Fibroblast of the aortic adventitia (primary cell): ENCODE measurements at places on chromosomes 1 and 21. TPM values are rescaled to one million over a fixed set of nuclear protein-coding genes. Genes with fewer than 3 reads are reported as not detected.

DNA sequence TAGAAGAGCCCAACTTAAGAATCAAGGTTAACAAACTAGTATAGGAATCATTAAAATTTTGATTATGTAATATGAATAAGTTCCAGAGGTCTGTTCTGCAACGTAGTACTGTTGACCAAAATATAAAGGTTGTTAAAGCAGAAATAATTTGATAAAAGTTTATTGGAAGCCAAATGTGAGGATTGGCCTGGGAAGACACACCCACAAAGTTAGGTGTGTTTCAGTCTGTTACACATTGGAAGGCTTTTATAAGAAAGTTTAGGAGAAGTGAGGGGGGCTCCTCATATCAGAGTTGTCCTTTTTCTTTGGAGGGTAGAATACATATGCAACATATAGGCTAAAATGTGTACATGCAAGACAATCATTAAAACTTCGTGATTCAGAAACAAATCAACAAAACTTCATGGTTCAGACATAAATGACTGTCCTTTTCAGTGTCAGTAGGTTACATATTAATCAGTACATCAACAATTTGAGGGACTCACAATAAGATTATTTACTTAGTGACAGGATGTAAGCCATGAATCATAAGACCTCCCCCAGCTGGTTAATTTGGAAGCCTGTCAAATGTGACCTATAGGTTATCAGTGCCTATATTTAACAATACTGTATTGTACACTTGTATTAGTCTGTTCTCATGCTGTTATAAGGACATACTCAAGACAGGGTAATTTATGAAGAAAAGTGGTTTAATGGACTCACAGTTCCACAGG is 245.0 kb upstream of the B3GALT2 start:
- DNase-seq: no peak

DNA sequence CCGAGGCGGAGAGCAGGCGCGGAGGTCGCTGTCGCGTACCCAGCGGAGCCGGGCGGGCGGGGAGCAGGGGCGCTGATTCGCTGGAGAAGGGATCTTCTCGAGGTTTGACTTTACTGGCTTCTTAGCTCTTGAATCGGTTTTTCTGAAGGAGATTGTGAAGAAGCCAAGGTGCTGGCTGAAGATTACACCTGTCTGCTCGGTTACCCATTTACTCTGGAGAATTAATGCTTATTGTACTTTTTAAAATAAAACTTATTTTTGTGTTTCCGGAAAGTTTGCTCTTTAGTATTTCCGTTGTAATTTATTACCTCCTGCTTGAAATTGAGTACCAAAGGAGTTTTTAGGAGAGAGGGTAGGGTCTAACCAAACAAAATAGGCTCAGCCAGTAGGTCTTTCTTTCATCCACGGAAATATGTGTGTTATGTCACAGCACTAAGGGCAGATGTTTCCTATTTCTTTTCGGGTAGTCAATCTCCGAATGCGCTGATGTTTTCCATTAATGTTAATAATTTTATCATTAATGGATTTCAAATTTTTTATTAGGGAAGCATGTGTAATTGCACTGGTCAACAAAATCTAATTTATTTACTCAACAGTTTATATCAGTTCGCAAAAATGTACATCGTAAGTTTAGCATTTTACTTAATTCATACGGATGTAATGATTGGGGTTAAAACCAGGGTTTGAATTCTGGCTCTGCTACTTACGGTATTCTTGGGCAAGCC is 510 bp upstream of the GNG5 start:
- no peak for DNase-seq

- DNase-seq: no peak
Measured at GRCh38 chr1:156344409-156344808, 6.1 kb downstream of the TSACC start.

DNA sequence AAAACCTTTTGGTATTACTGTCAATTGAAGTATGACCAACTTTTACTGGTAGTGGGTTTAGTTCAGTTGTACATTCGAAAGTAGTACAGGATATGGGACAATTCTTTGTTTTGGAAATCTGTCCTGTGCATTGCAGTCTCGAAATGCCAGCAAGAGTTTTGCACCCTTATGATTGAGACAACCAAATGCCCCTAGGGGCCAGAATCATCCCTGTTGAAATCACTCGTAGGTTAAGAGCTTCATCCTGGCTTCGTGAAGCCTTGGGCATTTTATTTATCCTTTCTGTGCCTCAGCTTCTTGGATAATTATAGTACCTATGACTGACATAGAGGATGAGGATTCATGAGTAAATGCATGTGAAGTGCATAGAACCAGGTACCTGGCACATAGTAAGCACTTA is 2.4 kb upstream of the GOLT1A start:
- DNase-seq: no peak

DNA sequence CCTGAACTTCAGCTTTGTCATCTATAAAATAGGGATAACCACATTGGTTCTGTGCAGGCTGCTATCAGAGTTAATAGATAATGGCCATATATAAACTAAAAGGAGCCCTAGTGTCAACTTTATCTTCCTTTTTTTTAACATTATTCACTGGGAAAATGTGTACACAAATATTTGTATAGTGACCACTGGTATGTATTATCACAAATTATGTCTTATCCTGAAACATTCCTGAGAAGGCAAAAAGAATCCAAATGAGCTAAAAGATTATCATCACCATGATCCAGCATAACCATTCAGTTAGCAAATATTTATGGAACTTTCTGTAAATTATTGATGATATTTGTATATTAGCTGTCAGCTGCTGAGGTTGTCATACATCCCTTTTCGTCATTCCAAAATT is 16.6 kb downstream of the ANGPTL3 start:
- DNase-seq: peak; percentile 27

The ILDR2 gene
- 0.09 and 0.25 TPM in 2 replicates for total RNA-seq

The BCAS2 gene
- 35.0 and 52.5 TPM in 2 replicates for total RNA-seq

- DNase-seq: no peak
Measured at GRCh38 chr1:221626041-221626440, 115.8 kb downstream of the DUSP10 start.

DNA sequence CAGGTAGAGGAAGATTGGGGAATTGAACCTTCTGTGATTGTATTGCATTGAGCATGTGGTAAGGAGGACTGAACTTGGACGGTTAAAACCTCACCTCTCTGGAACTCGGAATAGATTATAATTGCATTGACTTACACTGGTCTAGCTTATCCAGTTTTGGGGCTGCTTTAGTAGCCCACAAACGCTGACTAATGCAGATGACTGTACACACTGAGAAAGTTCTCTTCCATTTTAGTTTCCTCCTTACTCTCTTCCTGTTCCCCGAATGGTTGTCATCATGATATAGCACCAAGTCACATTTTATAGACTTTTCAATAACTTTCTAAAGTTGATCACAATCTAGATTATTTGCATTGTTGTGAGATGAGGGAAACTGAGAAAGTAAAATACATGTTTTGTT is 78.2 kb downstream of the NFIA start:
- no peak for DNase-seq

- DNase-seq: peak; percentile 83
Measured at GRCh38 chr1:8238141-8239038, 79.5 kb upstream of the SLC45A1 start.

GRCh38 chr1:168453056-168453455 is 90.7 kb downstream of the XCL2 start:
- DNase-seq: no peak

GRCh38 chr1:57232500-57232899 is 191.4 kb downstream of the DAB1 start:
- no peak for DNase-seq

The LRRC38 gene
- not detected in 2 replicates for total RNA-seq

The ALX3 gene
- total RNA-seq: 0.09 TPM in 1 of 2 replicates, not detected in the other

The SHISA4 gene
- total RNA-seq: 19.4 and 20.9 TPM in 2 replicates

DNA sequence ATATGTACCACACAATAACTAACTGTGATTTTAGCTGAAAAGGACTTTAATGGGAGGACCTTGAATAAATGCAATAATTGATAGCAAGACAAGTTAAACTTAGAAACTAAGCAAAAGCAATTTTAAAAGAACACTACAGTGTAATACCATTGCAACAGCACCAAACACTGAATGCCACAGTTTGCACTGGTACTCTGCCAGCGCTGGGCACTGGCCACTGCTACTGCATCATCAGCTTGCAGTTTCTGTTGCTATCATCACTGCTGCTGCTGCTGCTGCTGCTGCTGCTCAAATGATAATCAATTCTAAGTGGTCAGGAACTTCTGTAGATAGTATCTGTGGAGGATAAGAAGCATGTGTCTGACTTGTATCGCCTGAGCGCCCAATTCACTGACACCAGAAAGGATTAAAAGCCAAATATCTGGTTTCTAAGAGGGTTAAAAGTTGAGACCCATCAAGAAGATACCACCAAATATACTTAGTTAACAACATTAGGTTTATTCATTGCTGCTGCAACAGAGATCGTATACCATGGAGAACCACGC is 306.9 kb downstream of the LRRC40 start:
- no peak for DNase-seq

GRCh38 chr1:107415241-107415640 is 274.4 kb downstream of the NTNG1 start:
- peak; percentile 5 for DNase-seq

- DNase-seq: no peak
Measured at GRCh38 chr21:34199121-34199910, 125.9 kb downstream of the MRPS6 start.

The ASCL5 gene
- not detected in 2 replicates for total RNA-seq

DNA sequence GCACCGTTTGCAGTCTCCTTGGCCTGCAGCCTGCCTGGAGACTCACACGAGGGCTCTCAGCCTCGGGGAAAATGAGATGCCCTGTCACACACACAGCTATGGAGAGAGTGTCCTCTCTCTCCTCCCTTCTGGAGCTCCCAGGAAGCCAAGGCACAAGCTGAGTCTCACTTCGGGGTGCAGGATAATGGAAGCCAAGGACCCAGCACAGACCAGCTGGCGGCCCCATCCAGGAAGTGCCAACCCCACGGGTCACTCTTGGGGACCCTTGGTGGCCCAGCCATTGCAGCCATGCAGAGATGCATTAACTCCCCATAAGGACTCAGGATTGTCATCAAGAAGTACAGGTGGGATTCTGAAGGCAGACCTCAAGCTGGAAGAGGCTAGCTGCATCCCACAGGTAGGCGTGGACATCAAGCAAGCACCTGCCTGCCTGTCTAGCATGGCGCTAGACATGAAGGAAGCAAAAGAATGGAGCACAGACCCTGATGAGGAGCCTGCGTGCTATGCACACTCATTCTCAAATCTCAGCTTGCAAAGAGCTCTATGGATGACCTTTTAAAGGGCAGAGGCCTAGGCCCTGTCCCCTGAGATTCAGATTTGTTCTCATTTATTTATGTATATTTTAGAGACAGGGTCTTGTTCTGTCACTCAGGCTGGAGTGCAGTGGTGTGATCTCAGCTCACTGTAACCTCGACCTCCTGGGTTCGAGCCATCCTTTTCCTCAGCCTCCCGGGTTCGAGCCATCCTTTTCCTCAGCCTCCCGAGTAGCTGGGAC is 49.9 kb downstream of the IRF2BP2 start:
- no peak for DNase-seq

The FCER1G gene
- not detected in 2 replicates for total RNA-seq

The NBPF6 gene
- not detected in 2 replicates for total RNA-seq

The LMX1A gene
- total RNA-seq: not detected in 2 replicates

DNA sequence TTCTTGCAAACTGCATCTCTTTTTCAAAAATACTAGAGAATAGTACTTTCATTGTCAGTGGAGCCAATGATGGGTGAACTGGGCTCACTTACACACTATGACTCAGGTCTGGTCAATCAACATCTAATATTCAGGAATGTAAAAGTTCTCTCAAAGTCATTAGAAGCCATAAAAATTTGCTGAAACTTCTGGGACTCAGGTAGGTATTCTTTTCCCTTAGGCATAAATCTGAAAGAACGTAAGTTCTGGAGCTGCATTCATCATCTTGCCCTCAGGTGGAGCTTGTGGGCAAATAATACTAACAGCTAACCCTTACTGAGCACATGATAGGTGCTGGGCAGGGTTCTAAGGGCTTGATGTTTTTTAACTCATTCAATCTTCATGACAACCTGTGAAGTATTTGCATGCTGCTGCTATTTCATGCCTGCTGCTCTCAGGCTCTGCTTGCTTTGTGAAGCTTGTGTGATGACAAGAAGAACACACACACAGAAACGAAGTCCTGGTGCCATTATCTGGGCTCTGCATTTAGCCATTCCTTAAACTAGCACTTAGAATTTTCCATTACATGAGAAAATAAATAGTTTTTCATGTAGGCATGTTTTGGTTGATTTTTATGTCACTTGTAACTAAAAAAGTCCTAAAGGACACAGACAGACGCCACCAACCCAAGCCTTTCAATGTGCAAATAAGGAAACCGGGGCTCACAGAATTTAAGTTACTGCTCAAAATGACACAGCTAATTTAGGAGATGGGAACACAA is 394.2 kb upstream of the LYPLAL1 start:
- peak; percentile 40 for DNase-seq
